ENCODE measurements at places on chromosomes 3 and 15.
A peak's percentile ranks its signal among the peaks of the same experiment; 100 is the strongest.

DNA sequence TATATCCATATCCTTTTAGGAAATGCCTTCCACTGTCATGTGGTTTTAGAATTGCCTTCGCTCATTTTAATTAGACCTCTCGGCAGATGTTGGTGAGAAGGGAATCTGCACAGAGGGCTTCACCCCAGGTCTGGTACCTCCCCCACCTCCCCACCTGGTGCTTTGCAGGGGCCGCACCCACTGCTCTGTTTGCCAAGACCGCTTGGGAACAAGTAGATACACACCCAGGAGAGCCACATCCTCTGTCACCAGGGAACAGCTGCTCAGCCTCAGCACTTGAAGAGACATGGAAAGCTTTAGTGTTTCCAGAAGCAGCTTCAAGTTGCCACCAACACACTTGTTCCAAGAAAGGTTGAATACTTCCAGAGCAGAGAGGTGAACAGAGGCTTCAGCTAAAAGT, 21.8 kb downstream of the LRRC31 start:
- DNase-seq = no peak

- no peak for DNase-seq
Measured at GRCh38 chr3:19346759-19347158, 198.4 kb downstream of the KCNH8 start.

DNA sequence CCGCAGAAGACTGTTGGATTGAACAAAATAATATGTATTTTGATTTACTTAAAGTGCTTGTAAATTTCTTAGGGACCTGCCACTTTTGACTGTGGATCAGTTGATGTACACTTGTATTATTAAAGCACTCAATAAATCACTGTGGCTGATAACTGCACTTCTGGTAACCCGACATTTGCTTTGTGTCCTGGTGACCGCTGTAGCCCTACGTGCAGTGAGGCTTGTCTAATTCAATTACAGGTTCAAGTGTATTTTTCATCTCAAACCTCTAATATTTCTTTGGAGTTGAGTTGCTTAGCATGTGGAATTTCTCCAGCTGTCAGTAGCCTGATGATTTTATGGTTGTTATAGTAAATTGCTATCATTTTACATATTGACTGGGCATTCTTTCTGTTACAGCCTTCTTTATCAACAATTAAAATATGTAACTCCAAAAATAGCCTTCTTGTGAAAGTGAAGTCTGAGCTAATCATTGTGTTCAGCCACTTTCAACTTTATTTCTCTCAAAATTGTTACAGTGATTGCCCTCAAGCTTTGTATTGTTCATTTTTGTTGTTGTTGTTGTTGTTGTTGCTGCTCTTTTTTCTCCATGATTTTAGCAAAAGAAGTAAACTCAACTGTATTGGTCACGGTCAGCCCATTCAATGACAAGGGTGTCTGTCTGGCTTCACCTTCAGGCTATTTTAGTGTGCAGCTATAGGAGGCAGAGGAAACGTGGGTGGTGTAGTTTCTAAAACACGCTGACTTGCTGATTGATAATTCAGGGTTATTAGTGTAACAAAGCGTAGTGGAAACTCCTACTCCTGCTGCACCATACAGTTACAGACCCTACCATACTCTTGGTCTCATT, 215.1 kb upstream of the UBE2E1 start:
- DNase-seq = no peak

DNA sequence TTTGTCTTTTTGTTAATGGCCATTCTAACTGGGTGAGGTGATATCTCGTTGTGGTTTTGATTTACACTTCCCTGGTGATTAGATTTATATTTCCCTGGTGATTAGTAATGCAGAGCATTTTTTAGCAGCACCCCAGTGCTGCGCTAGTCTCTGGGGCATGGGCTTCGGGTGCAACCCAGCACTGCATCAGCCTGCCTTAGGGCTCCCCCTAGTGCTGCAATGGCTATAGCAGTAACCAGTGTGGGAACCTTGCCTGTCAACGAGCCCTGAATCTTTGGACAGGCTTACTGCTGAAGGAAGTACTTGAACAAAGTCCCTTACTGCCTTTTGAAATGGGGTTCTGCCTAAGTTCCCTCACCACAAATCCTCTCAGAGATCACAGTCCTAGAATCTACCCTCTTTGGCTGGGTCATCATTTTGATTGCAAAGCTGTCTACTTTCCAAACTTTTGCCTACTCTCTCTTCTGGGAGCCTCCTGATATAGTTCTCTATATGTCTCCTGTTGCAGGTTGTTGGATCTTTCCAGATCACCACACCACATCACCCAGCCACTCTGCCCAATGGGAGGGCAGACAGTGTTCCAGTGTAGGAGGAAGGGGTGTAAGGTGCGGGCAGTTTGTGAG, 79.2 kb upstream of the CCNL1 start:
- DNase-seq = peak; percentile 82

Data from choroid plexus epithelial cell (primary cell).